Inflammatory macrophage (primary cell): ENCODE measurements at places on chromosomes 7 and 10.
A peak's percentile ranks its signal among the peaks of the same experiment; 100 is the strongest.

DNA sequence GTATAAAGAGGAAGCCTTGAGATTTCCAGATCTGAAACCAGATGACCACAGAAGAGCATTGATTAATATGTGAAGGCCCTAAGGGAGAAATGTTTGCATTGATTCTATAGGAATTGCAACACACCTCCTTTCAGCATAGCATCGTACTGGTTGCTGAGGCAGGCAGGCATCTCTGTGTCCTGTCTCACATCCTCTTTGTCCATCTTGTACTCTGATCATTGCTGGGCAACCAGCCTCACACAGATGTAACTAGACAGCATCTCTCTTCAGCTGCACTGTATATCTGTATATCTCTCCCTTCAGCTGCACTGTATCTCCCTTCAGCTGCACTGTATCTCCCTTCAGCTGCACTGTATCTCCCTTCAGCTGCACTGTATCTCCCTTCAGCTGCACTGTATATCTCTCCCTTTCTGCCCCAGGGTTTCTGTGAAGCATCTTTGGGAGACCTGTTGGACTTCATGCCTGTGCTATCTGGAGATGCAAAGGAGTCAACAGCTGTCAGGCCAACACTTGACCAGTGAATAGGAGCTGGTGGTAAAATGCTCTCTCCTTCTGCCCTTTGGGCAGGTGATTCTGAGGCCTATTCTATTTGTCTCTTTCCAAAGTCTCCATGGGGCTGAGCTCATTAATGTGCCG, 40.3 kb downstream of the TMEM178B start:
- no peak for DNase-seq

DNA sequence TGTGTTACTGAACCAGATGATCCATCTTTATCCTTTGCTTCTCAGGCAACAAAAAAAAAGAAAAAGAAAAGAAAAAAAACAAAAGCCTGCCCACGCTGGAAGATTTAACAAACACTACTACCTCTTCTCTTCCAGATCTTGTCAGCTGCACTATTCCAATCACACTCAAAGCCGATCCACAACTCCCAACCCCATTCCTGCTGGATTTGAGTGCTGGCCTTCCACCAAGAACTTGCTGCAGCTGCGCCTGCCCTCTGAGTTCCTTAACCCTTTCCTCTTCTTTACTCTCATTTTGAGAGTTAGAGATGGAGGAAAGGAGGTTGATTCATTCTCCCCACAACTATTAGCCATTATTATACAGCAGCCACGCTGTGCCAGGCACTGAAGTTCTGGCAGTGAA, 16.0 kb upstream of the ITGA8 start:
- DNase-seq, result no peak

- no peak for DNase-seq
These were observed 125.6 kb upstream of the RHEB start for GRCh38 chr7:151645311-151645710.

DNA sequence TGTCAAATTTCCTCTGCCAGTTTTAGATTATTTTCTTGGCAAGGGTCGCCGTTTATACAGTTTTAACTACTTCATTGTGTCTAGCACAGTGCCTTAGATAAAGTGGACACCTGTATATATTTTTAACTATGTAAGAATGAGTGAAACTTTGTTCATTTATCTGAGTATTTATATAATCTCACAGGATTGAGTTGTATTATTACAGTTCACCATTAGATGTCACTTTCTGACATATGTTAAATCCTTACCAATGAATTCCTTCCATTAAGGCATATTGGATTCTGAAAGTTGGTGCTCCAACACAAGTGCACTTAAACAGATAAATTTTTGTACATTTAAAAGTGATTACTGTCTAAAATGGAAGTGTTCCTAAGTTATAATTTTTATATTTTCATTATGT, 43.0 kb downstream of the ZMYND11 start:
- peak; percentile 34 for DNase-seq

DNA sequence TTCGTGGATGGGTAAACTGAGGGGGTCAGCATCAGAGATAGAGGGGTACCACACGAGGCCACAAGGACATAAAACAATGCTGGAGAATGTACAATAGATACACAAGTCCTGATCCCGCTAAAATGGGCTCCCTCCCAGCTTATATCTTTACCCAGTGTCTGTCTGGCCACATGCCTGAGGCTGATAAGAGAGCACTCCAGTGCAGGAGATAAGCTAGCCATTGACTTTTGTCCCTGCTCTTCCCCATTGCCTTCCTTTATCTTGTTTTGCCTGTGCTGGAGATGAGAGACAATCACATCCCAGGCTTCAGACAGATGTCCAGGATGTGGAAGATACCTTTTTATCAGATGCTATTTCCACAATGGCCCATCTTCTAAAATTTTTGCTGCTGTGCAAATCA, 6.0 kb downstream of the GAD2 start:
- DNase-seq, result no peak

- peak; percentile 71 for DNase-seq
These were observed 139.4 kb downstream of the TNS3 start for GRCh38 chr7:47442605-47442865.

DNA sequence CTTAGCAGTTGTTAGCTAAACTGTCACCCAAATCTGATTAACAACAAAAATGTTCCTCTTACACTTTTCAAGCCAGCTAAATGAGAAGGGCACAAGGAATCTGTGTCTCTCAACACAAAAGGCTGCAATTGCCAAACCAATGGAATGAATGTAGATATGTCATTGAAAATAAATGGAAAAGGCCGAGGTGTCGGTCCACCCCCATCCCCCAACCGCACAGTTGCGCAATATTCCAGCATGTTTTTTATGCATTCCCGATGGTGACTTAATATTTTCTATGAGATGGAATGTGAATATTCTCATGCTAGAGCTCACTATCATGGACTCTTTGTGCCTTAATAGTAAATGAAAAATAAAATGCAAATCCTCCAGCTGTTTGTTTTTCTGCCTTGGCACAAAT, 181.6 kb upstream of the LRGUK start:
- DNase-seq, result no peak
